ENCODE measurements at places on chromosomes 2 and 18.

DNA sequence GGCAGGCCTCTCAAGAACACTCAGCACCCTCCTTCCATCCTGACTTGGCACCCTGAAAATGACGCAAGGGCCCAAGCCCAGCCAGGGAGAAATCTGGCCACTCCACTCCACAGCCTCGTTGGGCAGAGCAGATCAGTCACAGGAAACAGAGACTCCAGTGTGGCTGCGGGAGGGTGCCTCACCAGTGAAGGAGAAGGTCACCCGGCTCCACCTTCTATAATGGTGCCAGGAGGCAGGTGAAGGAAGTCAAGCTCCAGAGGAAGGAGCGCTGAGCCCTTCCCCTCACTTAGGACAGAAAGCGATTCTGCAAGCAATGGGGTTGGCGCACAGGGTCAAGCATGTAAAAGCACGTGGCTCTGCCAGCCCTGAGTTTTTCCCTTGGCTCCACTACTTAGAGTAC is 35.3 kb downstream of the CRACDL start:
- DNase-seq, result no peak

DNA sequence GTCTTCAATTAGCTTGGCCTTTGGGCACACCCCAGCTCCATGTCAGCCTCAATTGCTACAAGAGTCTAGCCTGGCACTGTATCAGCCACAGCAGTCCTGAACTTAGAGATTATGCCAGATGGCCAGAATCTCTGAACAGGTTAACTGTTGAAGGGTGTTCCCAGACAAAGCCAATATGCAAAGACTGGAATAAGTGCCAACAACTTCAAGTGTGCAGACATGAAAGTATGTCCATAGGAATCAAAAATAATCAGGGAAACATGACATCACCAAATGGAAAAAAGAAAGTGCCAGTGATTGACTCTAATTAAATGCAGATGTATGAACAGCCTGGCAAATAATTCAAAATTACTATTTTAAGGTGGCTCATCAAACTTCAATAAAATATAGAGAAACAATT is 98.5 kb upstream of the DOCK10 start:
- DNase-seq, result no peak

DNA sequence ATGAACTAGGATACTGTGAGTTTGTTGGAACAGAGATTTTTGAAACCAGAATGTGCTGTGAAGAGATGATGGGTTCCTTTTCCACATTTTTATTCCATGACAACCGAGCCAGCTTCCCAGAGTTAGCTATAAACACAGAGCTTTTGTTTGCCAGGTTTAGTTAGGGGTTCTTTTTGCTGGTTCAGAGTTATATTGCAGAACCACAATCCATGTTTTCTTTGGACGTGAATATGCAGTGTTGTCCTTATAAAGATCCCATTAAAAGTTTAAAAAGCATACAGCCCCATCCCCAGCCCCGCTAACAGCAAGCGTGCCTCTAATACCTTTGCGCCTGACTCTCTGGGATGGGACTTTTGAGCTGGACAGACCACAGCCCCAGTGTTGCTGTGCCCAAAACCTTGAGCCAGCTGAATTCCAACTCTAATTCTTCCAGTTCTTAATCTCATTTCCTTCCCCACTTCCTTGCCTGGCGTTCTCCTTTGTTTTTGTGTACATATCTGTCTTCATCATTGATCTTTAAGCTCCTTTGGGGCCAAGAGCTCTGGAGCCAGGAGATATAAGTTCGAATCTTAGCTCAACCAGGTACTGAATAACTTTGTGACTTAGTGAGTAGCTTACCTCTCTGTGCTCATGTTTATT is 72.3 kb downstream of the SPATS2L start:
- DNase-seq, result no peak

- no peak for DNase-seq
Measured at GRCh38 chr2:202267495-202267894, 1.9 kb downstream of the NOP58 start.

GRCh38 chr18:41126541-41127235 is 828.3 kb upstream of the PIK3C3 start:
- no peak for DNase-seq

GRCh38 chr2:149360106-149360505 is 29.7 kb downstream of the LYPD6 start:
- DNase-seq, result no peak

- DNase-seq, result no peak
Measured at GRCh38 chr2:66236816-66237802, 197.8 kb upstream of the MEIS1 start.

GRCh38 chr18:76578571-76579300 is 83.7 kb upstream of the ZNF516 start:
- DNase-seq, result no peak

DNA sequence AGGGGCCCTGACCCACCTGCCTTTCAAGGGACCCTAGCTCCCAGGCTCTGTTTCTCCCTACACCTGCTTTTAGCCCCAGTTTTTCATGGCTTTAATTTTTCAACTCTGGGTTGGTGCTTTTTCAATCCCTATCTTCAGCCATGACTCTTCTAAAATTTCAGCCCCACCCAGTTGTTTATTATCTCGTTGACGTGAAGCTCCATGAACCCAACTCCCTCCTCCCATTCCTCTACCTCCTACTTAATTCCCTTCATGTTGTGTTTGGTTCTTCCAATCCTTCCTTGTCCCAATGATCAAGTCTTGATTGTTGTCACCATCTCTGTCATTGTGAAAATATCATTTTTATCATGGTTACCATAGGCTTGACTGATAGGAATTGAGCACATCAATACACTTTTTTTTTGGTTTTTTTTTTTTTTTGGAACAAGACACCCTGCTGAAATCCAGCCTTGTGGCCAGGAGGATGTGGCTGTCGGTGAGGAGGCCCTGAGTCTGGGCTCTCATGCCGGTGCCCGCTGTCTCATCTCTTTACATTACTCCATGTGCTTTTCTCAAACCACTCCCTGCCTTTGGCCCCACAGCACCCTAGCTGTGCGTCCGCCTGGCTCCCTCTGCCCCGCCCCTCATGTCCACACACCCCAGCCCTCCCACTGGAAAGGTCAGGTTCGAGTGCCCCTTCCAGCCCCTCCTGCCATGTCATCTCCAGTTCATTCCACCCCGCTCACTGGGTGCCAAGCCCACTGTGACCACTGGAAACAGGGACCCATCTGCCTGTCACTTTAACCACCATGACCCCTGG is 39.3 kb downstream of the NAPG start:
- no peak for DNase-seq

DNA sequence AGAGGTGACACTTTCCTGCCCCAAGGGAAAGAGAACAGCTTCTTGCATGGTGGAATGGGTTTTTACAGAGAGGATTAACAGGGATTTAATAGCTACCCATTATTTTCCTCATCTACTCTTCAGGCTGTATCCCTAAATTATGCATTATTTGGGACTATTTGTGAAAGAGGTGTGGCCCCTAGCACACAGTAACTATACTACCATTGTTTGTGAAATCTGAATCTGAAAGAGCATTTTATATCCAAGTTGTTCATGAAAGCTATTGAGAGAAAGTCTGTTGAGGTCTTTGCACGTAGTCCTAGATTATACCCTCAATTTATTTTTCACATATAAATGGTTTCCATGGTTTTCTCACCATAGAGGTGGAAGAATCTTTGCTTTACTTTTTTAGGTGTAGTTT is 78.1 kb downstream of the SPTBN1 start:
- DNase-seq, result no peak

DNA sequence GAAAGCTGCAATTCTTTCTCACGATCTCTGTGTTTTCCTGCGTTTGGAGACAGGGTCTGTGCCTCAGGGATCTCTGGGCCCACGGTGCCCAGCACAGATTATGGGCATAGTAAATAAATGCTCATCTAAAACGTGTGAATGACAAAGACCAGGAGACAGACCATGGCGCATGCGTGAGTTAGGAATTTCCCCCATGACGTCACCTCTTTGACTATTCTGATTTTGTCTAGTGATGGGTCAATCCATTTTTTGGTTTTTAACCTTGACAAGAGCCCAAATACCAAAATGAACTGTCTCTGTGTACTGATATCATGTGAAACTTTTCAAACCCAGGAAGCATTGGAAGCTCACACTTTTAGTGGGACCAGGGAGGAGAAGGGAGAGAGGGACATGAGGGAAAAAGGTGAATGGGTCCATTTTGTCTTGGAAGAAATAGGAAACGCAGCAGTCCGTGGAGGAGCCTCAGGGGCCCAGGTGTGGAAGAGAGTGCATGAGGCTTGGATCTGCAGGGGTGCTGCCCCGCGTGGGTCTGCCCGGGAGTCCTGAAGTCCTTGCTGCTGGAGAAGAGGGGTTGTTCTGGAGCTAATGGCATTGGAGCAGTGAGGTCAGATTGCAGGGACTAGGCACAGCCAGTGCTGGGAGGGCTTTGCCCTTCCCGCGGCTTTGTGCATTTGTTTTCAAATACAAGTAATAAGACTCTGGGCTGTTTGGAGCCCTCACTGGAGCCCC is 172.2 kb downstream of the ASB1 start:
- no peak for DNase-seq

GRCh38 chr18:2914185-2914880 is 67.5 kb downstream of the EMILIN2 start:
- no peak for DNase-seq

DNA sequence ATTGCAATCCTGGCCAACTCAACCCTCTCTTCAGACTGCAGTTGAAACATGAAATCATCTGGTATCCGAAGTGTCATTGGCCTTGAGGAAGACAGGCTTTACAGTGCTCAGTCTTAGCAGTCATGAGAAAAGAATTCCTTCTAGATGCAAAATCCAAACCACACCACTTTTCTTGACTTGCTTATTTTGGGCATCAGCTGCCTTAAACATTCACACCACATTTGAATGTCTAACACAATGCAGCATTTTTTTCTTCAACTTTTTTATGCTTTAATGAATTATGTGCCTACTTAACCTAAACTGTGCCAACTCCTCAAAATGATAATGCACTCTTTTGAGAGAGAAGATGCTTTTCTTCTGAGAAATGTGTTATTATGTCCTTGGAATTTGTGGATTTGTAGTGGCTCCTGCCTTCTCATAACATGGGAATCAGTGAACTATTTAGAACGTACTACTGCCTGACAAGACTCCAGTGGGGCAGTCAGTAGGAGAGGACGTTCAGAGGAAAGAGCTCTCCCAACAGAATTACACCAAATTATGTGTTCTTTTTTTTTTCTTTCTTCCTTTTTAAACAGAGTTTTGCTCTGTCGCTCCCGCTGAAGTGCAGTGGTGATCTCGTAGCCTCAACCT is 3.2 kb upstream of the FAM98A start:
- no peak for DNase-seq

GRCh38 chr2:242013771-242014170 is 144.2 kb downstream of the RTP5 start:
- DNase-seq, result no peak

GRCh38 chr2:219025637-219026585 is 15.4 kb downstream of the CFAP65 start:
- DNase-seq, result no peak

GRCh38 chr2:145399131-145399530 is 879.2 kb upstream of the ZEB2 start:
- DNase-seq, result no peak

DNA sequence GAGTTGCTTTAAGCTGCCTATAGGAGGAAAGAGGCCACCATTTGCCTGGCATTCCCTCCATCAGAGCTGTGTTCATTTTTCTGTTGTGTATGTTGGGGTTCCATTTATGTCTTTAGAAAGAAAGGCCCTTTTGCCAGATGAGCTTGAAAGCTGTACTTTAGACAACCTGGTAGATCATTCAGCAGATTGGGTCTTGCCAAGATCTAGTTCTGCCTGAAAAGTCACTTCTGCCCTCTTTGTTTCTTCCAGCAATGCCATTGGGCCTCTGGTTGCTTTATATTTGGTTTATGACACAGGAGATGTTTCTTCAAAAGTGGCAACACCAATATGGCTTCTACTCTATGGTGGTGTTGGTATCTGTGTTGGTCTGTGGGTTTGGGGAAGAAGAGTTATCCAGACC is 14.4 kb downstream of the SLC20A1 start:
- DNase-seq, result no peak

GRCh38 chr2:69704446-69704845 is 37.5 kb upstream of the ANXA4 start:
- DNase-seq, result no peak

DNA sequence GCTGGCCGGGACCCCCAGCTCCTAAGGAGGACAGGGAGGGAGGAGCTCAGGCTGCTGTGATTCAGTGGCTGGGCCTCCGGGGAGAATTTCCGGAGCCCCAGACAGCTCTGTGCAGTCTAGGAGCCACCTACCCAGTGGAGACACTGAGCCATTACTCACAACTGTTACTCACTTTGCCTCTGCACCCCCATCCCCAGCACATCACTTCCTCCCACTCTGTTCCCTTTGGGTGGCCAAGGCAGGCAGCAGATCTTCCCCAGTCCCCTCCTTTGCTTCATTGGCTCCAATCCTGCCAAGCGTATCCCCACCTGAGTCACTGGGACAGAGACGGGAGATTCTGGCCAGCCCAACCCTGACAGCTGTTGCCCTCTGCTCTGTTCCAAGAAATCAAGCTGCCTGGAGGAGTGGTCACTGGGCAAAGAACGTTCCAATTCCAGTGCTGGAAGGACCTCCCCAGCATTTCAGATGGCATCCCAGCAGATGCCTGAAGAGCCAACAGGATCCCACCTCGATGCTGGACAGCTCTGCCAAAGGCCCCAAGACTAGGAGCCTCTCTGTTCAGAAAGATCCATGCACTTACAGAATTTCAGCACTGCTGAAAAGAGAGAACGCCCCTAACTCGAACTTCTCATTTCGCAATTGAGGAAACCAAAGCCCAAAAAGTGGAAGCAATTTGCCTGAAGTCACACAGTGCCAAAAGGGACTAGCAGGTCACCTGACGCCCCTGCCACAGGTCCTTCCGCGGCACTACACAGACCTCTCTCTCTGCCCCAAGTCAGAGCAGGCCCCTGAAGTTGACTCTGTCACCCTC is 68.3 kb downstream of the TNS1 start:
- no peak for DNase-seq

DNA sequence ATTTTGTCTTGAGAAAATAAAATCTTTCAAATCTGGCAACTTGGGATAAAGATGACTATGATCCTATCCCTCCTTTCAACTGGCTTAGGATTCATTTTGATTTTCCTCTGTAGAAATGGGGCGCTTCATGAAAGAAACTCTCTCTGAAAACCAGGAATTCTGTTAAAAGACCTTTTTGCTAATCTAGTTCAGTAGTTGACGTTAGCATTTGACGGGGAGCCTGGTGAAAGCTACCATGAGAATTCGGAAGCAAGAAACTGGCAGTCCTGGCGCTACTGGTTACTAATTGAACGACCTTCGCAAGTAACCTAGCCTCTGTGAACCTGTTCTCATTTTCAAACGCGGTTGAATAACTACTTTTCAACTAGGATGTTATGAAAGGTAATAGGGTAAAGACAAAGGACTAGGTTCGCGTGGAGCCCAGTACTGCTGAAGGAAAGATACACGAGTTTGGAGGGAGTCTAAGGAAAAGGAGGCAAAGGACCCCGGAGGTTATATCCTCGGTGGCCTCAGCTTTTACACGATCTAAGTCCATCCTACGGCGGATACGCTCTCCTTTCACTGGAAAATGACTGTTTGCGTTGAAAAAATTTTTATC is 604 bp upstream of the STK11IP start:
- DNase-seq, result no peak

DNA sequence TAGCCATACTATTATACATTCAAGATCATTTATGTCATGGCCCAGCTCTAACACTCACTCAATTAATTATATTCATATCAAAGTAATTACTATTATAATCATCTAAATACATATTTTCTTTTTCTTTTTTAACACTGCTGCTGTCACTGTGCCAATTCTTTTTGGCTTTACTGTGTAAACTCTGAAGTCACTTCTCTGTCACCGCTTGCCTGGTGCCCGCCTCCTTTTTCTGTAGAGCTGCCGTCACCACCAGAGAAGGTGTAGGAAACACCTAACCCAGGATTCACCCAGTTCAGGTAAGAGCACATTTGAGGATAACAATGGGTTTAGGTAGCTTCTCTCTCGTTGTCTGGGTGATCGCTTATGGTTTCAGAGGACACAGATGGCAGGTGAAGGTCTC is 93.3 kb downstream of the AOX1 start:
- DNase-seq, result no peak
